ENCODE measurements at places on chromosomes 2 and 18.

GRCh38 chr2:224982910-224983711 is 59.2 kb downstream of the DOCK10 start:
- peak; percentile 86 for DNase-seq

GRCh38 chr2:26540306-26540705 is 62.4 kb upstream of the OTOF start:
- DNase-seq, result no peak

GRCh38 chr2:154233231-154233630 is 361.5 kb downstream of the GALNT13 start:
- DNase-seq, result no peak

- DNase-seq, result peak; percentile 89
Measured at GRCh38 chr2:30239308-30239985, 8.1 kb downstream of the LBH start.

GRCh38 chr2:108193251-108193650 is 46.5 kb upstream of the SULT1C3 start:
- no peak for DNase-seq

DNA sequence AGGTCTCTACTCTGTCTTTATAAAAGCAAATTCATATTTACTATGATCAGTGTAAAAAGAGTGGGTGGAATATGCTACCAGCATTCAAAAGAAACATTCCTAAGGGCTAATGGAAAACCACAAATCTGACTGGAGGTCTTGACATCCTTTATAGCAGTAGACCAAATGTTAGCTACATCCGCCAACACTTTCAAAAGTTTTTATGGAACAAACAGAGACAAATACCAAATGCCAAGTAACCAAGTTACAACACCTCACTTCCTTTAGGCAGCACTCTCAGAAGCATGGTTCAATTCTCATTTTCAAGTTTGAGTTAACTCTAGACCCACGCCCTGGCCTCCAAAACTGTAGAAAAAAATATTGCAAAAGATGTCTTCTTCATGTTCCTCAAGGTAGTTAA is 78.3 kb upstream of the SETBP1 start:
- DNase-seq, result no peak

DNA sequence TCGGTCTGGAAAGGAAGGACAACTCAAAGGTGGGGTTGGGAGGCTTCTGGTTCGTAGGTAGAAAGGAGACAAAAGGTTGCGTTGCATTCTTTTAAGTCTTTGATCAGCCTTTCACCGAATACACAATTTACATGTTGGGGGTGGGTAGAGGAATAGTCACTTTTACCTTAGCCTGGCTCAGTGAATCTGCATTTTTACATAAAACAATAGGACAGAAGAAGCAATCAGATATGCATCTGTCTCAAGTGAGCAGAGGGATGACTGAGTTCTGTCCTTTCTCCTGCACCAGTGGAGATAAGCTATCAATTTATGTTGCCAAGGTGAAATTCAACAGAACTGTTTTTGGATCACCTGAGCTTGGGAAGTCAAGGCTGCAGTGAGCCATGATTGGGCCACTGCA is 173.7 kb downstream of the ZEB2 start:
- DNase-seq, result no peak

DNA sequence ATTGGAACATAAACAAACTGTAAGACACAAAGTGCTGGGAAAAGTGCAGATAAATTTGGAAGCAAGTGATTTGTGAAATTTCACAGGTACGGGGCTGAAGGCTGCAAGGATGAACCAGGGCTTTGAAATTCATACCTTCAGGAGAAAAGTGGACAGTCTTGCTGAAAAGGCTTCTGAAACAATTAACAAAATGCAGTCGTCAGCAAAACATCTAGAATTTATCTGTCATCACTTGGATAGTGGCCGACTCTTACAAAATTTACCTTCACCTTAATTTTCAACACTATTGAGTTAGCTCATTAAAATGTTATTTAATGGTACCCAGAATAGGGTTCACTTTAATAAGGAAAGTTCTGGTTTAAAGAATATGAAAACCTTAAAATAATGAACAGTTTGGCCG is 138.3 kb downstream of the SNTG2 start:
- DNase-seq, result no peak

GRCh38 chr18:24009651-24010333 is 4.8 kb upstream of the TTC39C start:
- DNase-seq, result no peak

DNA sequence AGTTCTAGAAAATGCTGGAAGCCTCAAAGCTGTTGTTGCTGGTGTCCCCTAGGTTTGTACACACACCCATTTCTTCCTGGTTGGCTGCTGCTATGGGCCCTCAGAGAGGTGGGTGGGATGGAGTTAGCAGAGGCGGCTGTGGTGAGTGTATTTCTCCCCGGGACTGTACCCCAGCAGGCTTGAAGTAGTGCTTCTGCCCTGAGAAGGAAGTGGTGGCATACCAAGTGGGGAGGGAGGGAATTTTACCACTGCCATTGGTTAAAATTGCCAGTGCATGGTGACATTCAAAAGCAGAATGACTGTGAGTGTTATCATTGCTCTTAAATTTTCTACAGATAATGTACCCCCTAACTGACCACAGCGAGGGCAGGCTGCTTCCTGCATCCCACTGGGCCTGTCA is 125.6 kb upstream of the CAPN13 start:
- no peak for DNase-seq

GRCh38 chr2:174681099-174682006 is 82.9 kb downstream of the CHRNA1 start:
- no peak for DNase-seq

- DNase-seq, result no peak
Measured at GRCh38 chr18:69246027-69246426, 154.7 kb upstream of the DOK6 start.

- DNase-seq, result no peak
Measured at GRCh38 chr2:21228041-21228895, 104.5 kb downstream of the TDRD15 start.

DNA sequence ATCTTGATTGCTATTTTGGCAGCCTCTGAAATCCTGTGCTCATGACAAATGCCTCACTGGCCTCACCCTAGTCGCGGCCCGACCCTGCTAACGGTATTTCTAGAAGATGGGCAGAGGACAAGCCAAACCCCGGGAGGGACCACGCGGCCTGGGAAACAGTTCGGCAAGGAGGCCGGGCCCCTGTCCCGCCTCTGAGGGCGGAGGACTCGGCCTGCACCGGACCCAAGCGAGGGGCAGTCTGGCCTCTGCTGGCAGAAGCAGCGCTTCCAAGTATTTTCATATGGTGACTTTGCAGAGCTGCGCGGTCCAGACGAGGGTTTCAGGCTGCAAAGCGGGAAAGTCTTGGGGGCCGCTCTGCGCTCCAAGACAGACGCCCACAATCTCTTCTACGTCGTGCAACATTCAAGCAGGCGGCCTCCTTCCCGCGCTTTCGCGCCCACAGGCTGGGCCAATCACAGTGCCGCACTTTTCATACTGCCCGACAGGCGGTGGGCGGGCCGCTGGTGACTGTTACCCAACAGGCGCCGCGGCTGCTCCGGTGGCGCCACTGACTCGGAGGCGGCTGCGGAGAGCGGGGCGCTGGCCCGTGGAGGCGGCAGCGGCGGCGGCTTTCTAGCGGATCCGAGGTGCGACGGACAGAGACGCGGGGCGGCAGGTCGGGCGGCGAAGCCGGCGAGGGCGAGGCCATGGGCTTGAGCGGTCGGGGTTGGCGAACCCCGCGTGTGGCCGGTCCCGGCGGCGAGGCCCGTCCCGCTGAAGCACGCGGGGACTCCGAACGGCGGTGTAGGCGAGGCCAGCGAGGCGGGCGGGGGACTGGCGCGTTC is at the start of gene RBM44:
Gene RBM44, plus strand, starts transcription at position 544 of the 824 bp plus-strand sequence. CDS start 14,831 bp downstream, outside the sequence.
- DNase-seq, result no peak

DNA sequence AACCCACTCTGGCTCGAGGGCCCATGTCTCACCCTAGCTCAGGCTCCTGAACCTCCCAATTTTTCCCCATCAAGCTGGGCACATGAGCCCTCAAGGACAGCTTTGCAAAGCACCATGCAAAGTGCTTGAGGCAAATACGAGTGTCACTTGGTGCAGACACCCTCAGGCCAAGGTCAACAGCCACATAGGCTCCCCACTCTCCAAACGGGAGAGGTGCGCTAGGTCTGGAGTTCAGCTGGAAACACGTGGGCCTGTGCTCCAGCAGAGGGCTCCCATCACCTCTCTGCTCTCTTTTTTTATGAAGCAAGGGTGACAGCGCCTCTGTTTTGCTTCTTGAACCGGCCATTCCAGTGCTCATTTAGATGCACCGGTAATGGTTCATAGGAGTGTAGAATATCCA is 11.9 kb upstream of the ARHGAP25 start:
- DNase-seq, result no peak

DNA sequence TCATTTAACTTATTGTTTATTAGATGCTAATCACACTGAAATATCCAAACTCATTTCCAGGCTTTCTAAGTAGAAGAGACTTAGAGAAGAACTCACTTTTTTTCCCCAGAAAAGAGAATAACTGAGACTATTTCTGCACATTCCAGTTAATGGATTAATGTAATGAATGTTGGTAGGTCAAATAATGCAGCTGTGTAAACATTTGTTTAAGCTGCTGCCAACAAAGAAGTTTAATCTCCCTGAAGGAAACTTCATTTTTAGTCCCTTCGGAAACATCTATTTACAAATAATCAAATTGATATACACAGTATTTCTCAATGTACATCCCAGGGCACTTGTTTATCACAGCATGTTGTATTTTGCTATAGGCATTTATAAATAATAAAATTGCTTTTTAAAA is 126.9 kb downstream of the KCNS3 start:
- DNase-seq, result no peak

- peak; percentile 71 for DNase-seq
Measured at GRCh38 chr2:58156780-58157179, 84.3 kb downstream of the FANCL start.

DNA sequence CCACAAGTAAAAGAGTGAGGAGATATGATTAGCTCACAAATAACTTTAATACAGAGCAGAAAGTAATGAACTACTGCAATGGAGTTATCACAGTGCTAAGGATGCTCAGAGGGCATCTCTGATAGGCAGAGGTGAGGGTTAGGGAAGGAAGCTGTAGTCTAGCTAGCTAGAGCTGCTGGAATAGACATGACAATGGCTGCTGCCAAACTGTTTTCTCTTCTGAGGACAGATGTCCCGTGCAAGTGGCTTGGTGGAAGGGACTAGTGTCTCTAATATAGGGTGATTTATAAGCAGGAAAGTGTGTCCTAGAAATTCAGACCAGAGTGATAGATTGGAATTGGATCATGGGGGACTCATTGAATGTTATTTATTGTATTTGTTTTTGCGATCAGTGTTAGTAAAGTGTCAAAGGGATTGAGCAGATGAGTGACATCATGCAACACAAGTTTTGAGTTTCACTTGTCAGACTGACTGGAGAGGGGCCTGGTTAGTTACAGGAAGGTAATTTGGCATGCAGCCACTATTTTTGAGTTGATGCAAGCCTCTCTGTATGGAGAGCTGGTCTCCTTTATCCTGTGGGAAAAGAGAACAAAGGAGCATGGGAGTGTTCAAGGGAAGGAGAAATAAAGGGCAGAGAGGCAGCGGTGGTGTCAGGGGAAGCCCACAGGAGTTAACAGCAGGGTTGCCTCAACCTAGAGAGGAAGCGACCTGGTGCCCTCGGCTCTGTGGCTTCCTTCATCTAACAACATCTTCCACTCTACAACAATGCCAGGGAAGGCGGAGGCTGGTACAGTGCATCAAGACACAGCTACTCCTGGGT is 1.9 kb downstream of the CTLA4 start:
- no peak for DNase-seq

GRCh38 chr2:28232295-28232694 is 160.4 kb upstream of the FOSL2 start:
- no peak for DNase-seq

DNA sequence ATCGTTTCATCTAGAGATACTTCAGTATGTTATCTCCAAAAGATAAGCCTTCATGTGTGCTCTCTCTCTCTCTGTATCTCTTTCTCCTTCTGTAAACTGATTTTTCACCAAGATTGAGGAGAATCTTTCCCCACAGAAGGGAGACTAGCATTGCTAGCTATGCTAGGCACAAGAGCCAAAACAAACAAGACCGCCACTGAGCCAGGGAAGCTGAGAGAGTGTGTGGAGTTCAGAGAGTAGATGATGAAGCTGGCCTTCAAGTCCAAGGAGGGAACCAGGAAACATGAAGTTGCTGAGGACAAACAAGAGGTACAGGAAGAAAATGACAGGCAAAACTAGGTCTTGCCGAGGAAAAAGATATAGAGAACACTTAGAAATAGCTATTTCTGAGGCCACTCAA is 23.4 kb downstream of the DAPL1 start:
- no peak for DNase-seq

DNA sequence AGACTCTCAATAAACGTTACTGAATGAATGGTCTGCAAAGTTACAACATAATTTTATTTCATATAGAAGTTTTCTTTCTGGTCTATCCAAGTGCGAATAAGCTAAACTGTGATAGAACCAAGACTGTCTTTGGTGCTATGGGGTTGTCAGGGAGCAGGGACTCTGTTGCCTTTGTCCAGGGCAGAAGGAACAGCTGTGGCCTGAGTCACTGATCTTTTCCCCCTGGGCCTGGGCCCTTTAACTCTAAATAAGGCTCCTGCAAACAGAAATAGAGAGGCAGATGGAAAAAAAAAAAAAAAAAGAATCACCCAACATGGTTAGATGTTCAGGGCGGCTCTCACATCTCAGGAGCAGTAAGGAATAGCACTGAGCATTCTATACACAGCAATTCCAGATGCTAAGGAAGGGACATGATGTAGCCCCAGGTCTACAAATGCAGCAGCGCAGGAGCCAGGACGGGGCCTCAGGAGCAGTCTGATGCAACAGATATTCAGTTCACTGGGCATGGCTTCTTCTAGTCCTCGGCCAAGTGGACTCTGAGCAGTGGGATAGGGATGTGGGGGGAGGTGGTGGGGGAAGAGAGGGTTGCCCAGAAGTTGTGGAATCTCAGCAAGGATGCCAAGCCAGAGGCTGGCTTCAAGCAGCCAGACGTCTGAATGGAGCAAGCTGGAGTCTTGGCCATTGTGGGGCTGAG is 247.1 kb upstream of the SIX2 start:
- DNase-seq, result no peak

DNA sequence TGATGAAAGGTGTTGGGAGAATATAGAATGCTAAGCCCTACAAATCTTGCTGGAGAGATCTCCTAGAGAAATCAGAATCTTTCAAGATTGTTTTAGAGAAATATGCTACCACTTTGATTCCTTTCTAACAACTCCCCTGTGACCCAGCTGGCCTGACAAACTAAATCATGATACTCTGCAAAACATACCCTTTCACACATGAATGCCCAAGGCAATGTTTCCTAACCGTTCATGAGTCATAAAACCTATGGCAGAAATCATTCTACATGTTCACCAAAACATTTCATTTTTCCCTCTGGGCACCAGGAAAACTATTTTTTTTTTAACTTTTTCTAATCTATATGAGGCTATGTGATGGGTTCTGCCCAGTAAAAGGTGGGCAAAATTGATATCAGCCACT is 77.8 kb upstream of the SETBP1 start:
- no peak for DNase-seq

DNA sequence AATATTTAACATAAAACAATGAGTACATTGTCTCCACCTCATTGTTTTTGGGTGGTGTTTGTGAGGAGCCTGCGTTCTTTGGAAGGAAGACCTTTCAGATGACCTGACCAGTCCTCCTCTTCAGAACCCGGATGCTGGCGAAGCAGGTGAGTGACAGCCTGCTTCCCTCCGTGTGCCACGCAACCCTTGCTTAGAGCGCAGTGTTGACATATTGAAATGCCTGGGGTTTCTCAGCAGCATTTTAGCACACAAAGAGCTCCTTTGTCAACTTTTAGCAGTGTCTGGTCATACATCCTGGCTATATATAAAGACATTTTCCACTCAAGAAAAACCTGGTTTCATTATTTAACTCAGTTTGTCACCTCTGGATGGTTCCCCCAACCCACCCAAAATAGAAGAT is 335.7 kb upstream of the POU3F3 start:
- DNase-seq, result no peak

GRCh38 chr2:64273524-64274398 is 129.5 kb upstream of the PELI1 start:
- DNase-seq, result peak; percentile 71

Measured in fibroblast of skin of left biceps (primary cell).